ENCODE measurements at places on chromosomes 11 and 22. TPM values are rescaled to one million over a fixed set of nuclear protein-coding genes. Genes with fewer than 3 reads are reported as not detected.

SEZ6L gene
- not detected for total RNA-seq

DNA sequence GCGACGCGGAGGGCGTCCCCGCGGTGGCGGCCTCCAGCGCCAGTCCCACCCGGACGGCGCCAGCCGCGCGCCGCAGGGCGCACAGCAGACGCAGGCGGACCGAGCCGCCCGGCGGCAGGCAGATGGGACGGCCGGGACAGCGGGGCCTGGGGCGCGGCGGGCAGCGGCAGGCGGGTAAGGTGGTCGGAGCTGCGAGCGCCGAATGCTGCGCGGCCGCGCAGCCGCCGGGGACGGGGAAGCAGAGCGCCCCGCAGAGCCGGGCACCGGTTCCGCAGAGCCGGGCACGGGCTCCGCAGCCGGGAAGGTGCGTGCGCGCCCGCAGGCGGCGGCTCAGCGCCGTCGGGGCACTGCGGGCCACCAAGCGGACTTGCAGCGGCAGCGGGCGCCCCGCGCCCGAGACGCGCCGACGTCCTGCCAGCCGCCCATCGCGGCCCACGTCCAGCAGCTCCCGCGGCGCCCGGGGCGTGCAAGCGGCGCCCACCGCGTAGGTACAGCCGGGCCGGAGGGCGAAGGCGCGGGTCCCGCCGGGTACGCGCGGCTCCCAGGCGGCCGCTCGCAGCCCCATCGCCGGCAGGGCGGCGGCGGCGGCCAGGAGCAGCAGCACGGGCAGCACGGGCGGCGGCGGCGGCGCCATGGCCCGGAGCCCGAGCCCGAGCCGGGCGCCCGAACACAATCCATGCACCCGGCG lies 739 bp downstream of the CELSR1 start:
- no peak for DNase-seq

- DNase-seq: no peak
Measured at GRCh38 chr11:12288931-12289666, 88.3 kb upstream of the PARVA start.

DNA sequence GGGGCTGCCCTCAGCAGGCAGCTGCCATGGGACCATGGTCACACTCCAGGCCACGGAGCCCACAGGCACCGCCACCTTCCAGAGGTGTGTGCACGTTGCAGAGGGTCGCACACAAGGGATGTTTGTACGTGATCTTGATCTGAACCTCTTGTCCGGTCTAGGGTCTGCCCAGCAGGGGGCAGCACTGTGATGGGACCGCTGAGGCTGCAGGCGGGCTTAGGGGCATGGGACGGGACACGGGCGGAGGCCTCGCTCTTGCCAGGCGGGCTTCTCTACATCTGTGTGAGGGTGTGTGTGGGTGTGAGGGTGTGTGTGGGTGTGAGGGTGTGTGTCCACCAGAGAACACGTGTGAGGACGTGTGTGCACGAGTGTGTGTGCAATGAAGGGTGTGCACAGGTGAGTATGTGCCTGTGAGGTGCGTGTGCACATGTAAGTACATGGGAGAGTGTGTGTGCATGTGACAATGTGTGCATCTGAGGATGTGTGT lies 52.4 kb downstream of the CACNA1I start:
- DNase-seq: no peak

DNA sequence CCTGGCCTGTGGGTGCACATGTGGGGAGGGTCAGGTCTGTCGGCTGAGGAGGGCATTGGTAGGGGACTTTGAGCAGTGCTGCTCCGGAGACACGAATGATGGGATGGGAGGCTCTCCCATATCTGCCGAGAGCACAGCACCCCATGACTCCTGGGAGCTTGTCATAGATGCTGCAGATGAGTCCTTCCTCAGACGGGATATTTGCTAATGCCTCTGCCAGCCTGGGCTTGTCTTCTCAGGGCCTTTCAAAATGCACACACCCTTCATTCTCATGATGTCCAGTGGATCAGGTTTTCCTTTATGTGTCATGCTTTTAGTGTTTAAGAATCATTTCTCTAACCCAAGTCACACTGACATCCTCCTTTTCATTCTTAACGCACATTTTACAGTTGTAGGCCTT lies 8.1 kb upstream of the RNH1 start:
- DNase-seq: no peak

Measured in renal cortical epithelial cell (primary cell).